ENCODE measurements at places on chromosomes 4 and X.

GRCh38 chr4:26257850-26258249, 63.0 kb upstream of the RBPJ start:
- no peak for DNase-seq

- DNase-seq = no peak
These were observed 28.2 kb downstream of the ODAPH start for GRCh38 chr4:75584067-75584466.

- no peak for DNase-seq
These were observed 25.6 kb downstream of the ETDB start for GRCh38 chrX:135094726-135095125.

GRCh38 chr4:33226133-33226532, 2506.0 kb downstream of the PCDH7 start:
- DNase-seq = no peak

GRCh38 chr4:72971572-72971971, 97.9 kb downstream of the COX18 start:
- no peak for DNase-seq

DNA sequence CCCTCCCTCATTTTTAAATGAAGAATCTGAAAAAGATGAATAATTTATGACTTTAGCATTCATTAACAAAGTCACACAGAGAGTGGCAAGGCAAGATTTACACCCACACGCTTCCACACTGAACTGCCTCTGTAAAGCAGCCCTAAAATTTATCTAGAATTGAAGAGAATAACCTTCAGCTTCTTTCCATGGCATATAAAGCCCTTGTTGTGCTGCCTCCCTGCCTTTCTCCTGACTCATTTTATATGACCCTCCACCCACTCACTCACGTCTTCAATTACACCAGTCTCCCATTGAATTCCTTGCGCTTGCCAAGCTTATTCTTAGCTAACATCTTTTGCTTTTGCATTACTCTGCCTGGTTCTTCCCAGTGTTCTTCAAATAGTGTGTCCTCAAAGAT, 2649.3 kb downstream of the PCDH7 start:
- no peak for DNase-seq

DNA sequence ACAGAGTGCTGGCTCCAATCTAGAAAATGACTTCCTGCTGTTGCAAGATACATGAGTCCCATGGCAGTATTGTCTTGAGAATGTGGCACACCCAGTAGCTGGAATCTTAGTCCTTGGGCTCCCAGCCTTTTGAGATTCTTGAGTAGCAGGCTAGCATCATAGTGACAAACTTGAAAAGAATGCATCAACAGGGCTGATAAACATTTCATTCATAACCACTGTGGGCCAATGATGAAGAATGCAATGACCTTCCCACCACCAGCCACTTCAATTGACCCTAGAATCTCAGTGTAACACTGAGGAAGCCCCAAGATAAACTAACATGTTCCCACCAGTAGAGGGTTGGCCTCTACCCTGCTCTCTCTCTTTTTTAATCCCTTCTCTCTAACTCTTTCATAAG, 329.3 kb downstream of the GBA3 start:
- no peak for DNase-seq

DNA sequence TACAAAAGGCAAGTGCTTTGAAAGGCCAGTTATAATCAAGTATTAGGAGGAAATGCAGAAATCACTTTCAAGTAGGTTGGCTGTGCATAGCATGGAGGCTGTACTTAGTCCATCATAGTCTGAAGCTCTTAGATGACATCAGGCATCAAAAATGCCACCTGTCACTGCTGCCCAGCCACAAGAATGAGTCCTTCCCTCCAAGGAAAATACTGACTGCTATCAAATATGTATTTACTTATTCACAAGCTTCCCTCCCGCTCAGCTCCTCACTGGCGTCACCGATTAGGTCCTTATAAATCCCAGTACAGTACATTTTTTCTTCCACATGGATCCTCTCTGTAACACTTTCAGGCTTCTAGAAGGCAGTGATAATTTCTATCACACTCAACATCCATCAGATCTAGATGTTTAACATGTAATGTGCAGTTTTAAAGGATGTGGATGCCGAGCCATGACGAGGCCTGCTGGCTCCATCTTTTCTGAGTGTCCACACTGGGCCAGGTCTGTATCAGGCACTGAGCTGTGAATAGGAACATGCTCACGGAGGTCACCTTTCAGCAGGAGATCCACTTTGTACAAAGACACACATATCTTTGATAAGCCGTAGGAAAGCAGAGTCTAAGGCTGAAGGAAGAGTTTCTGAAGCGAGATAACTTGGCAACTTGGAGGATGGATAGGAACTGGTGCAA, 121.9 kb downstream of the PALLD start:
- DNase-seq = no peak

DNA sequence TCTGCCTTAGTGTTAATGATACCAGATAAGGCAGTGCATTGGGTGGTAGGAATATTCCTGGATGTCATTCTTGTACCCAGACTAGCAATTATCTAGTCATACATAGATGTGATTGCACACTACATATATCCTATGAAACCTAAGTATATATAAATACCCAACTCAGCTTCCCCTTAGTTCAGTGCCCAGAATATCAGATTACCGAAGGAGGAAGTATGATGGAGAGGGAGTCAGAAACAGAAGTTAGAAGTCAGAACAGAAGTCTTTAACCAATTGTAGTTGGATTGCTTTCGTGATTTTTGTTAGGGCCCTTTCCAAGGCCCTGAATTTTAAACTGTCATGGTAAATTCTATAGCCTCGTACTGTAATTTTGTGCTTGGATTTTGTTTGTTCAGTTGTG, 42.9 kb downstream of the MOB1B start:
- DNase-seq = no peak

- DNase-seq = no peak
These were observed 402.2 kb downstream of the AFF2 start for GRCh38 chrX:148902581-148902980.

GRCh38 chr4:8730159-8730558, 137.6 kb downstream of the CPZ start:
- DNase-seq = no peak

- DNase-seq = no peak
These were observed 61.6 kb upstream of the GYPA start for GRCh38 chr4:144202081-144202480.

GRCh38 chr4:69753686-69754085, 6.7 kb downstream of the SULT1B1 start:
- DNase-seq = no peak

- DNase-seq = no peak
These were observed 28.4 kb upstream of the COX7B2 start for GRCh38 chr4:46937493-46937892.

GRCh38 chr4:78566834-78567499, 15.4 kb downstream of the ANXA3 start:
- DNase-seq = no peak

GRCh38 chrX:2638279-2638678, 52.8 kb upstream of the CD99 start:
- no peak for DNase-seq

DNA sequence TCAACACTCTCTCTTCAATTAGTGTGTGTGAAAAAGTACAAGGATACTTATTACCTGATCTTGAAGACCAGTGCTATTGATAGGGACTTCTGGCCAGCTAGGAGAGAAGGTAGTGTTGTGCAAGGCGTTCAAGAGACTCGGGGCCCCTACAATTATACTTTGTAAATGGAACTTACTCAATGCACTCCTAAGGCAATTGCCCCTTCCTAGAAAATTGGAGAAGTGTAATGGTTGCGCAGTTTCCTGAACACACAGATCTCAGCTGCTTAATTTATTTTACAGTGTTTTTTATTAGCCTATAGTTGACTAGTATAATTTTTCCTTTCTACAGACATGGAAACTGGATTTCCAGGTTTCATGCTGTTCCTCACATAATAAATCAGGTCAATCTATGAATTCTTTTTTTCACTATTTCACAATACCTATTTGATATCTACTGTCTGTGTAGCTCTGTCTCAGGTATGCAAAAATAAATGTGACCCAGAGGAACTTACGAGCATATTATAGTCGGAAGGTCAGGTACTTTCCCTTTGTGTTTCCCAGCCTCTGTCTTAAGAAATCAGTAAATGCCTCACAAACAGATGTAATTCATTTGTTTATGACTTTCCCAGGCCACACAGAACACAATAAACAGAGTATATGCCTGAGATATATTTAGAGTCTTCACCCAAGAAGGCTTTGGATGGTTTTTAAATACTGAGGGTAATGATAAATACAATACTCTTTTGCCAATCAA, 89.1 kb upstream of the TET2 start:
- DNase-seq = no peak

GRCh38 chrX:48940404-48940955, 16.9 kb downstream of the OTUD5 start:
- DNase-seq = no peak

DNA sequence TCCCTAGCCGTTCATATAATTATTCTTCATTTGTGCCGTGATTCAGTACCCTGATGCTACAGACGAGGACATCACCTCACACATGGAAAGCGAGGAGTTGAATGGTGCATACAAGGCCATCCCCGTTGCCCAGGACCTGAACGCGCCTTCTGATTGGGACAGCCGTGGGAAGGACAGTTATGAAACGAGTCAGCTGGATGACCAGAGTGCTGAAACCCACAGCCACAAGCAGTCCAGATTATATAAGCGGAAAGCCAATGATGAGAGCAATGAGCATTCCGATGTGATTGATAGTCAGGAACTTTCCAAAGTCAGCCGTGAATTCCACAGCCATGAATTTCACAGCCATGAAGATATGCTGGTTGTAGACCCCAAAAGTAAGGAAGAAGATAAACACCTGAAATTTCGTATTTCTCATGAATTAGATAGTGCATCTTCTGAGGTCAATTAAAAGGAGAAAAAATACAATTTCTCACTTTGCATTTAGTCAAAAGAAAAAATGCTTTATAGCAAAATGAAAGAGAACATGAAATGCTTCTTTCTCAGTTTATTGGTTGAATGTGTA, 7.0 kb downstream of the SPP1 start:
- DNase-seq = no peak

GRCh38 chr4:169362607-169363006, 91.9 kb upstream of the SH3RF1 start:
- no peak for DNase-seq

DNA sequence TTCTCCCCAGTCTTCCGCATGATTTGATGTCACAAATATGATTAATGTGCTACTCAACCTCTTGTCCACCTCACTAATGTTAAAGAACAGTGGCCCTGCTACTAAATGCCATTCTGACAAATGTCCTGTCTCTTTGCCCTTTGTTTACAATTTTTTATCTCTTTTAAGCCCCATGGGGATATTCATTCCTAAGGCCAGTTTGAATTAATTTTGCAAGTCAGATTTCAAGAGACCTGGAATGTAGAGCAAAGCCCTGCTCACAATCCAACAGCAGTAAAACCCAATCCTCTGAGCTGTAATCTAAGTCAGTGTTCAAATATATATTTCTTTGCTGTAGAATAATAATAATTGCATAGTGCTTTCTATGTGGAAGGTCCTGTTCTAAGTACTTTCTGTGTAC, 81.2 kb downstream of the LDB2 start:
- no peak for DNase-seq

- DNase-seq = no peak
These were observed 4.0 kb upstream of the ZFX start for GRCh38 chrX:24145303-24146186.

GRCh38 chr4:66035701-66036100, 365.4 kb upstream of the EPHA5 start:
- no peak for DNase-seq

DNA sequence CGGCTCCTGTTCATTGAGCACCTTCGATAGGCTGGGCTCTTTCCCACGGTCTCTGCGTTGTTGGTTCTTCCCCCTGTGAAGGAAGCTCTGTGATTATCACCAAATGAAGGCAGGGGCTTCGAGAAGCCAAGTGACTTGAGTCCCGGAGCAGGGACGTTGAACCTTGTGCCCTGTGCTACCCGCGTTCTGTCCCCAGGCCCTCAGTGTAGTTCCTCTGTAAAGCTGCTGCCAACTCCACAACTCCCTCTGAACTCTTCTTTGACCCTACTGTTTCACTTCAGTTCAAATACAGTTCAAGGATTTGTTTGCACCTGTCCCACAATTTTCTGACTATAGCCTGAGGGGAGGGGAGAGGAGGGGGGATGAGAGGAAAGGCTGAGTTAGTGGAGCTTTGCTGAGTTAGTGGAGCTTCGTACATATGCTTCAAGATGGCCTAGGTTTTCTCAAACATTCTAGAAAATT, 635 bp upstream of the PHF8 start:
- DNase-seq = no peak

DNA sequence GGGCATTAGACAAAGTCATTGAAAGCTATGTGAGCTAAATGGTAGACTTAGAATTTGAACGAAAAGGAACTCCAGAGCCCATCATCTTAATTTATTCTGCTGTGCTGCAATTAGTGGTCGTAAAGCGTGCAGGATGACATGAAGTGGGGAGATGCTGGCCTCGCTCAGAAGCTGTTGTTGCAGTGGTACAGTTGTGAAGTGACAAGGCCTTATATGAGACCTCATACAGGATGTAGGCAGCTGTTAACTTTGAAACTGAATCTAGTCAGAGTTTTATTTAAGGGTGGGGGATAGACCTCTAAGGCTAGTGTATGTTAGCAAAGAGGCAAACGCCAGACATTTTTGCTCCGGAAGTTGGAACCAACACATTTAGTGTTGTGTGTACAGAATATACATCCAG, 13.4 kb downstream of the KLF3 start:
- DNase-seq = no peak

DNA sequence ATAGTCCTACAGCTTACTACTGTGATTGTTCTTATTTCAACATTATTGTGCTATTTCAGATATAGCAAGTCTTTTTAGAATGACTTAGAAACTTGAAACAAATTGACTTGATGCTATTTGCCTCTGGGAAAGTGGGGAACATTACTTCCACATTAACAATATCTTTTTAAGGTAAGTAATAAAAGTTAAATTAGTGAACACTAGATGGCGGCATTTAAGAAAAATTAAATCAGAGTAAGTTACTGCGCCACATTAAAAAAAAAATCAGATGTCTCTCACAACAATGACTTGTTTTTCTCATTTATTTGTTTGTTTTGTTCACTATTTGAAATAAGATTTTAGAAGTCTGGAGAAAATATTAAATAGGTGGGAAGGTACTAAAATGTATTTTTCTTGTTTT, 1026.9 kb upstream of the SLIT2 start:
- DNase-seq = no peak

DNA sequence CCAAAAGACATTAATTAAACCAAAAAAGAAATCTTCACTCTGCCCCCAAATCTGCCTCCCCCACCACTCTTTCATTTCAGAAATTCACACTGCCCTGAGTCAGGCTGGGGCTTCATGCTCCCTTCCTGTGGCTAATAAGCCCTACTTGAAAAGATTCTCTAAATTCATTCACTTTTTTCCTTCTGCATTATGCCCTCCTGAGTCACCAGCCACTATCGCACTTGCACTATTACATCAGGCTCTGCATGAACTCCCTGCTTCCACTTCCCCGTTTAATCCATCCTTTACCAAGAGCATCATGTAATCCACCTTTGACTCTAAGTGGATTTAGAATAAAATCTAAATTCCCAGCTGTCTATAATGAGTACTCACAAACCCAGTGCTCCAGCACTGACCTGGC, 295.4 kb upstream of the KLF3 start:
- DNase-seq = no peak
